ENCODE measurements at places on chromosomes 13 and 19.

- DNase-seq: no peak
Measured at GRCh38 chr13:94717916-94718315, 5.6 kb upstream of the SOX21 start.

- no peak for DNase-seq
Measured at GRCh38 chr19:40251991-40252390, 25.5 kb upstream of the CCNP start.

DNA sequence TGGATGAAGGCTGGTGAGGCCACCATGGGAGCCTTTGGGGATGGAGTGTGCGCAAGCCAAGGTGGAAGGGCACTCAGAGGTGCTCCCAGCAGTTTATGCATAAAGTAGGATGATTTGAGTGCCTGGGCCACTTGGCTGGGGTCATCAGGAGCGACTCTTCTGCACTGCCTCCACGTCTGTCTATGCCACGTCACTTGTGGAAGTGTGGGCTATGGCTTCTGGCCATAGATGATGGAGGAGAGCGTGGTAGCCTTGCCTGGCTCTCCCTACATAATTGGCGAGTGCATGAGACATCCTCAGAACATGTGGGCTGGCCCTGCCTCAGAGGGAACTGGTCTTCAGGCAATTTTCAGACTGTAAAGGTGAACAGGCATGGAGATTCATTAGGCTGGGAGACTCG lies 182.9 kb downstream of the TEX29 start:
- DNase-seq: no peak

DNA sequence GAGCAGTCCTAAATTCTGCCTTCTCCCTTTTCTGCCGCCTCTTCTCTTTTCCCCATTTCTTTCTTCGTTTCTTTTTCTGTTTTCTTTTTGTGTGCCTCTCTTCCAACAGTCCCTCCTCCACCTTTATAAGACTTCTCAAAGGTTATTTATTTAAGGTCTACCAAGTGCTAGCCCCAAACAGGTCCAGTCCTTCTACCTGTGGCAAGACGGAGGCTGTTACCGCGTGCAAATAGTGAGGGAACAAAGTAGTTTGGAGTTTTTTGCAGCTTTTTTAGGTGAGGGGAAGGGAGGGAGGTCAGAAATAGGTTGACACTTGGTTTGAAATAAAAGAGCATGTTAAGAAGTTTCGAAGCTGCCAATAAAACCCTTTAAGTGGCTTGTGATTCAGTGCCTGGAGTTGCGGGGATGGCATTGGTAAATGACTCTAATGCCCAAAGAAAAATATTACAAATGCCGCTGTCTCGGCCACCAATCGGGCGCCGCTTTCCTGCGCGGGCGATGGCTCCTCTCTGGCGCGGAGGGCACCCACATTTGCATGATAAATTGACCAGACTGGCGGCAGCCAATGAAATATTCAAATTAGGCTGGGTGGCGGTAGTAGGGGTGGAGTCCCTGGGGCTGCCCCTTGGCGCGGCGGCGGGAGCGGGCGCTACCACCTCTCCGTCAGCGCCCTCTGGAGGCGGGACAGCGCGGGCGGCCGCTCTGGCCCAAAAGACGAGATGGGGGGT lies 7.5 kb upstream of the TSHZ3 start:
- no peak for DNase-seq

DNA sequence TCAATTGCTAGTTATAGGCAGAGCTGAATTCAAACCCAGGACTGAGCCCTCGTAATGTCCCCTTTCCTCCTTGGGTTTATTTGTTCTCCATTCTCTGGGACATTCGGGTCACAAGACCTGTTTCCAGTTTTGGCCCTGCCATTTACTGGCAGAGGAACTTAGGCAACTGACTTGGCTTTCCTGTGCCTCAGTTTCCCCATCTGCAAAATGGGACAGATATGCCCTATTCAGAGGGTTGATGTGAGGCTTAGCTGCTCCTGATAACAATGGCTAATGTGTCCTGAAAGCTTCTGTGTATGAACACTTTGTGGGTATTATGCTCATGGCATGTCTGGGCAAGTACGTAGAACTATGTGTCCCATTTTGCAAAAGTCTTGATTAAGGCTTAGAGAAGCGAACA lies 996 bp downstream of the ZNF524 start:
- no peak for DNase-seq

DNA sequence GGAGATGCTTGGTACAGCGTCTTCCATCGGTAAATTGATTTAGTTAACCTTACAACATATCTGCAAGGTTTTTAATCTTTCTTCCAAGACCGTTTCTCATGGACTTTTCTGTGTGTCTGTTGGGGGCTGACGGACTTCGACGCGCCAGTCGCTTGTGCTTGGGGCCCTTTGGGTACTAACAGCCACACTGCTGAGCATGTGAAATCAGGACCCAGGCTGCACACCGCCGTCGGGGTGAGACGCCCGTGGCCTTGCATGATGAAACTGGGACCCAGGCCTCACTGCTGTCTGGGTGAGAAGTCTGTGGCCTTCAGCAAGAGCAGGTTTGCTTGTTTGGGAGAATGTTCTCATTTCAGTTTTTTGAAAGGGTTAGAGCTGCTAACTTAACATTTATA lies 9.8 kb downstream of the ATP4B start:
- no peak for DNase-seq

DNA sequence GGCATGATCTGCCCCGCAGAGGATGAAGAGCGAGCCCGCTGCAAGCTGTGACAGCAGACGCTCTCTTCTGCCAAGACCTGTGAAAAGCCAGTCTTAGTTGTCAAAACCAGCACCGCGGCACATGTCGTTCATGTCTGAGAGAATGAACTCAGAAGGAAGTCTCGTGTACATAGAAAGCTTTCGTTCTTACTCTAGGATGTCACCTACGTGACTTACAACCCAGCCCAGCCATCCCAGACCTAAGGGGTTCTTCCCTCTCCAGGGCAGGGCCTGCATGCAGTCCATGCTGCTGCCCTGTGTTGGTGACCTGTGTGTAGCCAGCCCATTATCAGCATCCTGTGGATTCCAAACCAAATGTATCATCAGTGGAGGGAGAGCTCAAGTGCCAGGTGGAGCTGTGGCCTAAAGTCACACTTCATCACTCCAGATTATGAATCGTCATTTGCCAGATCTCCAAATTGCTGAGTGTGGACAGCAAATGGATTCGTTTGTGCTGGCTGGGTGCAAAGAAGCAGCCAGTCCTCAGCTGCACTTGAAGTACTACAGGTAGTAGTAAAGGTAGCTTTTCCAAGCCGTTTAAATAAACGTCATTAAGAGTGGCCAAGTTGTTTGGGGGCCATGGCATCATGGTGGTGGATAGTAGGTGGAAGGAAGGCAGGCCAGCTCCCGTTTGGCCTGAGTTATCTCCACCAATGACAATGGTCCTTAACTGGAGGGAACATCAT lies 73.9 kb upstream of the GPR183 start:
- no peak for DNase-seq

GRCh38 chr13:99277629-99278028 lies 19.4 kb upstream of the GPR18 start:
- no peak for DNase-seq

- DNase-seq: no peak
Measured at GRCh38 chr13:98706446-98707110, 45.9 kb downstream of the SLC15A1 start.

GRCh38 chr19:34457446-34457845 lies 24.1 kb upstream of the WTIP start:
- no peak for DNase-seq

DNA sequence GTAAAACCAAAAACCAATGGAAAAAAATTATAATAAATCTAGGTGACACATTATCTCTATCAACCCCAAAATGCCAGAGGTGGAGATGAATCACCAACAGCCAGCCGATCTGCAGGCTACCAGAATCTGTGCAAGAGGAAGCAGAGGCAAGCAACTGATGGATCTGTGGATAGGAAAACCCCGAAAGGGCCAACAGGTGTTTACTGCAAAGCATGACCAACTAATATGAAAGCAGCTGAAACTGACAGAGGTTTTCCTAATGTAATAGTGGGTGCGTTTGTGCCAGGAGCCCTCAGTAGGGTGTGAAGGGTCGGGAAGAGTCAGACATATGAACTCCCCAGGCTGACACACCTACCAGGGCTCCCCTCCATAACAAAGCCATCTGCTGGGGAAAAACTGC lies 554.6 kb downstream of the RFC3 start:
- DNase-seq: no peak

- peak; percentile 49 for DNase-seq
Measured at GRCh38 chr19:13033819-13034611, 38.7 kb downstream of the NFIX start.

DNA sequence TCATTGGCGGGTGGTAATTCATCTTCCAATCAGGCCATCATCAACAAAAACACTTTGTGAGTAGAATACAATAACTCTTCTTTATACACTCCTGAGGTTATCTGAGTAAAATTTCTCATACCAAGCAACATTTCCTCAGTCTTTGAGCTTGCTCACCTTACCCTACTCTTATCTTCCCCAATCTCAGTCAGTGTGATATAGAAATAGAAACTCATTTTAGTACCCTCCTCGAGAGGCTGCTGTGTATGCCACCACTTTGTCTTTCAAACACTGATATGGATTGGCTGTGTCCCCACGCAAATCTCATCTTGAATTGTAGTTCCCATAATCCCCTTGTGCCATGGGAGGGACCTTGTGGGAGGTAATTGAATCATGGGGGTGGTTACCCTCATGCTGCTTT lies 209.7 kb downstream of the RBM26 start:
- no peak for DNase-seq

- DNase-seq: no peak
Measured at GRCh38 chr13:86900906-86901305, 770.3 kb upstream of the SLITRK5 start.

DNA sequence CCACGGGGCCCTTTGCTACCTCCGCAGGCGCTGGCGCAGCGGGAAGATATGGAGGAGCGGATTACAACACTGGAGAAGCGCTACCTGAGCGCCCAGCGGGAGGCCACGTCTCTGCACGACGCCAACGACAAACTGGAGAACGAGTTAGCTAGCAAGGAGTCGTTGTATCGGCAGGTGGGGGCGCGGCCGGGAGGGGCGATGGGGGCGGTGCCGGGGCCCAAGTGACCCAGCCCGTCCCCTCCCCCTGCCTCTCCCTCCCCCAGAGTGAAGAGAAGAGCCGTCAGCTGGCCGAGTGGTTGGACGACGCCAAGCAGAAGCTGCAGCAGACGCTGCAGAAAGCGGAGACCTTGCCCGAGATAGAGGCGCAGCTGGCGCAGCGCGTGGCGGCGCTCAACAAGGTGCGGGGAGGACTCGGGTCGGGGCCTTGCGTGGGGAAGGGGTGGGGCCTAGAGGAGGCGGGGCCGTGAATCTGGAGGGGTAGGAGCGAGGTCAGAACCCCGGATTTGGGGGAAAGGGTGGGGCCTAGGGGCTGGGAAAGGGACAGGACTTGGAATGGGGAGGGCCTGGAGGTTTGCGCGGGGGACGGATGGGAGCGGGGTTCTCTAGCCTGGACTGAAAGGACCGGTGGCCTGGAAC lies 13.7 kb downstream of the PPFIA3 start:
- no peak for DNase-seq

GRCh38 chr19:10567656-10568055 lies 1.1 kb downstream of the CDKN2D start:
- no peak for DNase-seq

- no peak for DNase-seq
Measured at GRCh38 chr13:73958657-73959397, 175.4 kb downstream of the KLF12 start.

DNA sequence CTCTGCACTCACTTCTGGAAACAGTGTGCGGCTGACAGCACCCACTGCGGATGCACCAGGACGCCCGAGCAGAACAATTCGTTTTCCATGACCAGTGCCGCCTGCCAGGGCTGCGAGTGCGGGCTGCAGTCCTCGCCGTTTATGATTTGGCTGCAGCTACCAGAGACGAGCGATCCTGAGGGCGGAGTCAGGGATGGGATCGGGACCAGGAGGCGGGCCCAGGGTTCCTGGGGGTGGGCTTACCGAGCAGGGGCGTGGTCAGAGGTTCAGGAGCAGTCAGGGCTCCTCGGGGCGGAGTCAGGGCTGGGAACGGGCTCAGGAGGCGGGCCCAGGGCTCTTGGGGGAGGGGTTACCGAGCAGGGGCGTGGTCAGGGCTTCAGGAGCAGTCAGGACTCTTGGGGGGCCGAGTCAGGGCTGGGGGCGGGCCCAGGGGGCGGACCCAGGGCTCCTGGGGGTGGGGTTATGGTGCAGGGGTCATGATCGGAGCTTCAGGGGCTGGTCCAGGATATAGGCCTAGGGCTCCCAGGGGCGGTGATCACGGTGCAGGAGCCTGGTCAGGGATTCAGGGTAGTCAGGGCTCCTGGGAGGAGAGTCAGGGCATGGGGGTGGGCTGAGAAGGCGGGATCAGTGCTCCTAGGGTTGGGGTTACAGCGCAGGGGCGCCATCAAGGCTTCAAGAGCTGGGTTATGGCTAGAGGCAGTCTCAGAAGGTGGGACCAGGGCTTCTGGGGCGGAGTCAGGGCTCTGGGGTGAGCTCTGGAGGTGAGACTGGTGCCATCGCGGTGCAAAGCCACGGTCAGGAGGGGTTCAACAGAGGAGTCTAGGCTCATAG lies 1.7 kb downstream of the KLK4 start:
- peak; percentile 62 for DNase-seq

DNA sequence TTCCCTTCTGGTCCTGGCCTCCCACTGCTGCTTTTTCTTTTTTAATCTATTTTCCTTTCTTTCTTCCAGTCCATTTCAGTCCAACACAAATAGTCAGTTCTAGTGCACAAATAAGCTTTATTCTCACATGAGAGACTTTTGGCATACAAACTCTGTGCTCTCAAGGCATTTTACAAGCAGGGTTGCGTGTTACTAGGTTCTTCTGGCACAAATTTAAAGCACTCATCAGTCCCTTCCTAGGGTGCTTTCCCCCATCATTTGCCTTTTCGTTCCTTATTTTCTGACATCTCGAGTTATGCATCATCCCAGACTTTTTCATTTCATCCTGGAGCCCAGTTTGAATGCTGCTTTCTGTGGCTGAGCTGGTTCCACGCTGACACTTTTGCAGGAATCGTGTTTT lies 29.8 kb upstream of the IL17D start:
- DNase-seq: no peak

DNA sequence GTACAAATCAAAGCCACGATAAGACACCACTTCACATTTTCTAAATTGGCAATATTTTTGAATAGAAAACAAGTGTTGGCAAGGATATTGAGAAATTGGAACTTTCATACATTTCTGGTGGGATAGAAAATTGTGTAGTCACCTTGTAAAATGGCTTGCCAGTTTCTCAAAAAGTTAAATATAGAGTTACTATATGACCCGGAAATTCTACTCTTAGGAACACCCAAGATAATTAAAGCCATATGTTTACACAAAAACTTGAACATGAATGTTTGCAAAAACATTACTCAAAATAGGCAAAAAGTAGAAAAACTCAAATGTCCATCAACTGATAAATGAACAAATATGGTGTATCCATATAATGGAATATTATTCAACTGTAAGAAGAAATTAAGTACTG lies 552.5 kb downstream of the TBC1D4 start:
- no peak for DNase-seq
